Testis (tissue), 5 donors: ENCODE measurements at places on chromosomes 4 and X. TPM values are rescaled to one million over a fixed set of nuclear protein-coding genes. Genes with fewer than 3 reads are reported as not detected.

GRCh38 chr4:53005808-53006207, 143.7 kb downstream of the RASL11B start:
- DNase-seq = no peak
- no peak overlapping the region for H3K4me3 ChIP-seq
- H3K4me1 ChIP-seq = peaks cover 51% of the 10 kb centered on the region

ZFP92 gene
- 2.2 TPM for total RNA-seq

SEC24B gene
- 38.6 TPM for total RNA-seq

GRCh38 chr4:24070117-24070516, 180.3 kb upstream of the PPARGC1A start:
- DNase-seq = no peak
- H3K27me3 ChIP-seq = no peaks in the 10 kb centered on the region
- no peaks in the 10 kb centered on the region for H3K36me3 ChIP-seq

- peaks cover 7% of the 10 kb centered on the region for H3K4me1 ChIP-seq
- no peak for DNase-seq
- H3K27me3 ChIP-seq = no peaks in the 10 kb centered on the region
- H3K36me3 ChIP-seq = no peaks in the 10 kb centered on the region
- no peak overlapping the region for H3K4me3 ChIP-seq
Observed at GRCh38 chr4:6525474-6525873, 49.5 kb upstream of the MAN2B2 start.

DNA sequence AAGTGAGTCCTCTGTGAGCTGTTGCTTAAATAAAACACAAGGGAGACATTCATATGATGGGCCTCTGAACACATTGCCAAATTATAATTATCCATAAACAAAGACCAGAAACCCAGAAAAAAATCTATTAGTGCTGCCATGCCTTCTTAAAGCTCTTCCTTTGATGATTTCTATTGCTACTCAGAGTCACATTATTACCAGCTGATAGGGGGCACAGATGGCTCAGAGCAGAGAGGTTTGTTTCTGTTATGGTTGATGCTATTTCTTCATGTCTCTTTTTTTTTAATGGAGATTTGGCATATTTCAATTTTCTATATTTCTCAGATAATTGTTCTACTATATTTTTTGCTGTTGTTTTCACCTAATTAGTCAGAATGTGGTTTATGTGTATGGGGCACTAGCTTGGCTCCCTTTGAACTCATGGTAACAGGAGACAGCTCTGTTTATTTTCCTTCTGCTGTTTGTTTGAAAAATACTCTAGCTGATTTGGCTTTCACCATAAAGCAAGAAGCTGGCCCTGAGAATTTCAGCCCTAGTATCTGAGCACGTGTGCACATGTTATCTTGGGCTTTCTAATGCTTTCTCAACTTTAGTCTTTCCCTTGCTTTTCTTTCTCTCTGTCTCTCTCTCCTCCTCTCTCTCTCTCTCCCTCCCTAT, 568.8 kb downstream of the PPARGC1A start:
- H3K27ac ChIP-seq = no peak overlapping the region
- no peaks in the 10 kb centered on the region for H3K27me3 ChIP-seq
- no peak for DNase-seq
- no peaks in the 10 kb centered on the region for H3K36me3 ChIP-seq
- no peaks in the 10 kb centered on the region for H3K4me1 ChIP-seq

IGSF1 gene
- 19.4 TPM for total RNA-seq

GRCh38 chr4:65370709-65371108, 299.6 kb downstream of the EPHA5 start:
- H3K27me3 ChIP-seq = no peaks in the 10 kb centered on the region
- DNase-seq = no peak
- no peak overlapping the region for H3K27ac ChIP-seq
- no peaks in the 10 kb centered on the region for H3K4me1 ChIP-seq
- H3K36me3 ChIP-seq = no peaks in the 10 kb centered on the region

DNA sequence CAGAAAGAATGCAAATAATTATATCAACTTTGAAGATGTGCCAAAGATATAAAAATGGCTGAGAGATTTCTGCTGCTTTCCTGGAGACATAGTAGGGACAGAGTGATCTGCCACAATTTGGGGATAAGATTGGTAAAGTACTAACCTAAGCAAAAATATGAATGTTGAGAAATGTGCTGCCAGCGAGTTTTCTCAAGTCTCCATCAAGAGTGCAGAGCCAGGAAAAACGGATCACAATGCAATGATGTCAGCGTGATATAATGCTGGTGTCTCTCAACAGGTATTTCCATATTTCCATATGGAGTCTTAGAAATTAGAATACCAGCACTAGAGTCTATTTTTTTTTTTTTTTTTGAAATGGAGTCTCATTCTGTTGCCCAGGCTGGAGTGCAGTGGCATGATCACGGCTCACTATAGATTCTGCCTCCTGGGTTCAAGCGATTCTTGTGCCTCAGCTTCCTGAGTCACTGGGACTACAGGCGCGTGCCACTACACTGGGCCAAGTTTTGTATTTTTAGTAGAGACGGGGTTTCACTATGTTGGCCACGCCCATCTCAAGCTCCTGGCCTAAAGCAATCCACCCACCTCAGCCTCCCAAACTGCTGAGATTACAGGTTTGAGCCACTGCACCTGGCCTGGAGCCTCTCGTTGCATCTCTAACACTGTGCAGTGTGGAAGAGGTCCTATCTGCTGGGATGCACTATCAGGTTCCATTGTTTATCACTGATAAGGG, 893.5 kb downstream of the TRIML1 start:
- H3K27ac ChIP-seq = no peak overlapping the region
- no peaks in the 10 kb centered on the region for H3K4me1 ChIP-seq
- H3K27me3 ChIP-seq = no peaks in the 10 kb centered on the region
- no peak for DNase-seq
- H3K36me3 ChIP-seq = no peaks in the 10 kb centered on the region

DNA sequence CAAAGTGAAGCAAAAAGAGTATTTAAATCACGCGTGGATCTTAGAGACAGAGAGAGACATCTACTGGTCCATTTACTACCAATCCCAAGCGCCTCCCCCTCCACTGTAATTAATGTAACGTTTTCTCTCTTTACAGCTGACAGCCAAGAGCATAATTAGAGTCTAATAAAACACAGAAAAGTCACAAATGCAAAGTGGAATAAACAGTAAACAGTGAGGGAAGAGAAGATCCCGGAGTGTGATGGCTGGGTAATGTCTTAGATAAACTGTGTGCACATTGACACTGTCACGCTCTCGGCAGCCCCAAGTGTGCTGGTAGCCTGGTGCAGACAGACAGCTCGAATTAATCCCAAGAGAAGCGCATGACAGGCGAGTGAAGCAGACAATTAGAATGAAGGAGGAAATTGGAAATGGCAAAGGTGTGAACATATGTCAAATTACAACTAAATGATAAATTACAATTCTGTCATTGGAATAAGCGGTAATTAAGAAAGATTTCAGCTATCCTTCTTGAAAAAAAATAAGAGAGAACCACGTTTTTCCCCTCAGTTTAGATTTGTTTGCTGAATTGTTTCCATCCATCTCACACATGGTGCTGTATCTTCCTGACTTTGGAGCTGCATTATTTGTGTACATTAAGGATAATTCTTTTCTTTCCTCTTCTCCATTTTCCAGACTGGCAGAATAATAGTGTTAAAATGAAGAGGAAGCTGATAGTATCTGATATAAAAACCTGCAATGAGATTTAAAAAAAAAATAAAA, 100.1 kb downstream of the CXXC4 start:
- H3K27ac ChIP-seq = no peak overlapping the region
- H3K4me1 ChIP-seq = no peaks in the 10 kb centered on the region
- DNase-seq = peak; percentile 45
- H3K36me3 ChIP-seq = no peaks in the 10 kb centered on the region
- no peak overlapping the region for H3K4me3 ChIP-seq

GRCh38 chr4:67928546-67928945, 34.7 kb downstream of the TMPRSS11A start:
- no peaks in the 10 kb centered on the region for H3K36me3 ChIP-seq
- no peak overlapping the region for H3K27ac ChIP-seq
- H3K4me1 ChIP-seq = no peaks in the 10 kb centered on the region

GRCh38 chr4:77418333-77418732, 187.3 kb upstream of the CXCL13 start:
- H3K4me3 ChIP-seq = no peak overlapping the region
- peak; percentile 26 for DNase-seq
- no peak overlapping the region for H3K27ac ChIP-seq
- no peaks in the 10 kb centered on the region for H3K4me1 ChIP-seq
- H3K27me3 ChIP-seq = no peaks in the 10 kb centered on the region

TEX13B gene
- 1.7 TPM for total RNA-seq

DNA sequence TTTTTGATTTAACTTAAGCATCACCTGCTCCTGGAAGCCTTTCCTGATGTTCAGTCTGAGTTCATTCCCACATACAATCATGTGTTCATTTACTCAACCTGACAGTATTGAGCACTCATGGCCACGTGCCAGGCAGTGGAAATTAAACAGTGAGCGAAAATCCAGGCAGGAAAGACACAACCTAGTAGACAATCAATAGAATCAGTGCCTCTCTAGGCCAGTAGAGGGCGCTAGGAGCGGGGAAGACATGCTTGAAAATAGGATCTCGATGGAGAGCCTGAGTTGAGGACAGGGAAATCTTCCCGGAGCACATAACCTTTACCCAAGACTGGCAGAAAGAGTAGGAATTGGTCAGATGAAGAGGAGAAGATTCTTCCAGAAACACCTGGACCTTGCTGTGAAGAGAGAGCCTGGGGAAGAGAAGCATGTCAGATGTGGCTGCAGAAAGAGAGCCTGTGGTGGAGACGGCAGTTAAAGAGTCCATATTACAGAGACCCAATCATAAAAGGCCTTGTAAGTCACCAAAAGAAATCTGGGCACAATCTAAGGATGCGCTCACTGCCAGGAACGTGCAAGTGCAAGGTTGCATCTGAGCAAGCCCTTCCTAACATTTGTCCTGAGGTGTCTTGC, 103.5 kb downstream of the LDB2 start:
- no peak overlapping the region for H3K27ac ChIP-seq
- DNase-seq = peak; percentile 81
- H3K27me3 ChIP-seq = no peaks in the 10 kb centered on the region

DNA sequence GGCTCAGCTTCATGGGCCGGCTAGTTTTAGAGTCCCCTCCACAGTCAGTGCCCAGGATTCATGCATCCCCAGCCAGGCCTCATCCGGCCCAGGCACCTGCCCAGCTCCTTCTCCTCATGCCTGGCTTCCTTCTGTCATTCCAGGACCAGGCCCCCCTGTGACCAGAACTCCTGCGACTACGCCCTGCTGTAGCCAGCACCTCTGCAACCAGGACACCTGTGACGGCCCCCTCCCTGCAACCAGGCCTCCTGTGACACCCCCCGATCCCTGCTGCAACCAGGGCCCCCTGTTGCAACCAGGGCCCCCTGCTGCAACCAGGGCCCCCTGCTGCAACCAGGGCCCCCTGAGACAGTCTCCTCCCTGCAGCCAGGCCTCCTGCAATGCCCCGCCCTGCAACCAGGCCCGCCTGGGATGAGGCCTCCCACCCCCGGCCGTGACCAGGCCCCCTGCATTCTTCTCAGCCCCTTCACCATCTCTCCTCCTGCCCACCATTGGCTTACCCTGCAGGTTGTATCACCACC, 46.8 kb downstream of the HTRA3 start:
- H3K27ac ChIP-seq = no peak overlapping the region
- peak; percentile 8 for DNase-seq
- H3K4me1 ChIP-seq = peaks cover 15% of the 10 kb centered on the region
- H3K36me3 ChIP-seq = no peaks in the 10 kb centered on the region

SLC4A4 gene
- 1.7 TPM for total RNA-seq

DNA sequence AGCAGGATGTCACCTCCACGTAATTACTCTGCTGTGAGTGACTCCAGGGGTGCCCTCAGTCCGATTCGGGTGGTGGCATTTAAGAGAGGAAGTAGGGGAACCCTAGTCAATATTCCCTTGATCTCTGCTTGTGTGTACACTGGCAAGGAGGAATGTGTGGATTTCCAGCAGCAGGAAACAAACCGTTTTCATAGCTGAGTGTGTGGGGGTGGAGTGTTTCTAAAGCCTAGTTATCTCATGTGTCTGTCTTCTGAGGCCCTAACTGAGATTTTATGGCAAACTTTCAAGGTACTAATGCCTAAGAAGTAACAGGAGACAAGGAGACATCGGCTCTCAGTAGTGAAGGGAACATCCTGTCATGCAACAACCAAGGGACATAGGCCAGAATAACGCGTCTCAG, 6.6 kb upstream of the CLDN24 start:
- no peaks in the 10 kb centered on the region for H3K27me3 ChIP-seq
- H3K4me3 ChIP-seq = no peak overlapping the region
- no peak for DNase-seq
- no peaks in the 10 kb centered on the region for H3K36me3 ChIP-seq
- no peaks in the 10 kb centered on the region for H3K4me1 ChIP-seq

GATA1 gene
- 0.24 TPM for total RNA-seq

- H3K4me3 ChIP-seq = no peak overlapping the region
- no peaks in the 10 kb centered on the region for H3K27me3 ChIP-seq
- H3K36me3 ChIP-seq = no peaks in the 10 kb centered on the region
- DNase-seq = peak; percentile 42
- peak overlapping the region; percentile 6 for H3K27ac ChIP-seq
Observed at GRCh38 chr4:94469221-94469784, 17.6 kb downstream of the PDLIM5 start.

DNA sequence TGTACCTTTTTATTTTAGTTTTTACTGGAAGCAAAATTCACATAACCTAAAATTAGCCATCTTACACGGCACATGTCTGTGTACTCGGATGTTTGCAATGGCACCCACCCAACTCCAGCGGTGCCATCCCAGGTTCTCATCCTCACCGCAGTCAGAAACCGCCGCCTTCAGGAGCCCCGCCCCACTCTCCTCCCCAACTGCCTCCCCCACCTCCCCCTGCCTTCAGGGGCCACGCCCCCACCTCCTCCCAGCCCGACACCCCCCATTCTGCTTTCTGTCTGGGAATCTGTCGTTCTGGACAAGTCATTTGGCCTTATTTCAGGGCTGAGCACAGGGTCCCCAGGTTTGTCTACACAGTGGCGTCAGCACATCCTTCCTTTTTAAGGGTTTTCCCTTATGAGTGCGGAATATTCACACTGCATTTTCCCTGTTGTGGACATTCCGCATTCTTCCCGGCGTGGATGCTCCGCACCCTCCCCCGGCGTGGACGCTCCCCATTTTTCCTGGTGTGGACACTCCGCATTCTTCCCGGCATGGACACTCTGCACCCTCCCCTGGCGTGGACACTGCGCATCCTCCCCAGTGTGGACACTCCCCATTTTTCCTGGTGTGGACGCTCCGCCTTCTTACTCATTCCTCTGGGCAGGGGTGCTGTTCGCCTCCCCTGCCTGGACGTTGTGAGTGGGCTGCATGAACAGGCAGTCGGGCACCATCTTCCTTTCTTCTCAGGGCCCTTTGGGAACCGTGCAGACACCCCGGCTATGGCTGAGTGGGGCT, 135.4 kb upstream of the NKX1-1 start:
- H3K4me1 ChIP-seq = no peaks in the 10 kb centered on the region
- no peak for DNase-seq
- H3K36me3 ChIP-seq = no peaks in the 10 kb centered on the region
- H3K4me3 ChIP-seq = no peak overlapping the region
- no peak overlapping the region for H3K27ac ChIP-seq

PLAC8 gene
- total RNA-seq = 0.55 TPM

- no peaks in the 10 kb centered on the region for H3K27me3 ChIP-seq
- H3K4me3 ChIP-seq = no peak overlapping the region
Observed at GRCh38 chr4:2822461-2823300, 21.0 kb upstream of the ADD1 start.
